ENCODE measurements at places on chromosomes 11 and 22. TPM values are rescaled to one million over a fixed set of nuclear protein-coding genes. Genes with fewer than 3 reads are reported as not detected.

GRCh38 chr22:28607795-28608194 lies 71.8 kb downstream of the TTC28 start:
- DNase-seq = no peak

GRCh38 chr11:57392066-57392762 lies 1.8 kb upstream of the PRG2 start:
- DNase-seq = no peak

DNA sequence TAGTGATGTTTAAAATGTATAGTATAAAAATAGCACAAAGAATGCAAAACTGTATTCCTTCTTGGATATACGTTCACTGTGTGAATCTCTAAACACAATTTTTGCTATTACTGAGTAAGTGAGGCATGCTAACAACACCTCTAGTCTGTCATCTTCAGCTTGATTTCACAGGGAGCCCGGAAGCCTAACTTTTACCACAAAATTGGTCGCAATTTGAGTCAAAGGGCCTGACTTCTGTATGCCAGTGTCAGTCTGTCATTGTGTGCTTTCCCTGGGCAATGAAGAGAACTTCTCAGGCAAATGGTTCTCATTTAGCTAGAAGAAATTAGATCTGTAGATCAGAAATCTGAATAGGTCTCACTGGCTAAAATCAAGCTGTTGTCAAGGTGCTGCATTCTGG lies 1059.5 kb downstream of the FAM181B start:
- DNase-seq = no peak

DNA sequence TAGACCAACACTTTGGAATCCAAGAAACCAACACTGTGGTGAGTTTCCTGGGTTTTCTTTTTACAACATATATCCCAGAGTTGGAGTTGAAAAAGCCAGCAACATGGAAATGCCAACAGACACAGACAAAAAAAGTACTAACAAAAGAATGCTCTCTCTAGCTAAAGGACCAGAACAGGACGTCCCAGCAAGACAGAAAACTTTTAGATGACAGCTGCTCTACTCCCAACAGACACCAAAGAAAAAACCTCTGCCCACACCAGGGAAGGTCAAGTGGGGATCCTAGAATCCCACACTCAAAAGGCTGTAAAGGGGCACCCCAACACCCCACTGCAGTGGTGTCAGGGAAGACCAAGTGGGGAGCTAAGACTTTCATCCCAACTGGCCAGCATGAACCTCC lies 23.3 kb downstream of the RRAS2 start:
- DNase-seq = no peak

SIK2 gene
- 6.2 TPM for polyA plus RNA-seq

CASP1 gene
- 28.4 TPM for polyA plus RNA-seq

TRIM49B gene
- polyA plus RNA-seq = not detected
